ENCODE measurements at places on chromosomes 4 and X.

GRCh38 chr4:159937595-159937994, 834.7 kb downstream of the RAPGEF2 start:
- DNase-seq = no peak

DNA sequence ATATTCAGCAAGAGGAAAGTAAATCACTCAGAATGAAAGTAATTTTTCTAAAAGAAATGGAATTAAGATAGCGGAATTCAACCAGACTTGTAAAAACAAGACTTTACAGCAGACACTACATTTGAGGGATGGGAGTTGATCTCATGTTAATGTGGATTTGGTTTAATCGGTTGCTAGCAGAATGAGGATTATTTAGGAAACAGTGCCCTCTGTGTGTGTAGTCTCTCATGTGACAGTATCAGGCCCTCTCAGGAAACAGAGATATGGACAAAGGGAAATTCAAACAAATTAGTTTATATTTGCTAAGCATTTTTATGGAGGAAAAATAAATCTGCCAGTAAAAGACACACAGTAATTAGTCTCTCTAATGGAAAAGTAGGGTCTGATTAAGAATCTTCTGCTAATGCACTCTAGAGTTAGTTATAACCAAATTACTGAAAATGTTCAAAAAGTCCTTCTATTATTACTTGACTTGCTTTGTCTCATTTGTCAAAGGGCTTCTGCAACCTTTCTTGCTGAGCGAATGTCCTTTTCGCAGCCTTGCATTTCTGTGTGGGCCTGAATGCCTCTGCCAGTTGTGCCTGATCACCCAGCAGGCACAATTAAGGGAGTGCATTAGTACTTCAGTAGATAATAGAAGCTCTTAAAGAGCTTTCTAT, 1282.3 kb upstream of the TENM3 start:
- no peak for DNase-seq

DNA sequence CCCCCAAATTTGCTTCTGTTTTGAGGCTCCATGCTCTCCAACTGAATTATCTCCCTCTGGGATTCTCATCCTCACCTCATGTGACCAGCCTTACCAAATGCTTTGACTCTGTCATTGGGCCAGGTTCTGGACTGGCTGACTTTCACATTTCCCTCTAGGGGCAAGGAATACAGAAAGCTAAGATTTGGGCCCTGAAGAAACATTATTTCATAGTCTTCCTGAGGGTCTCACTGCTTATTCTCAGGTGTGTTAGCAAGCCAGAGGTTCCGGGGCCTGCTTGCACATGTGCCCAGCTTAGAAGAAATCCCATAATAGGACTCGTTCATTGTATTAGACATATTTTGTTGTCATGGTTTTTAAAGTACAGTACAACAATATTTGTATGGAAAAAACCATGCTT, 62.6 kb upstream of the TEX13D start:
- no peak for DNase-seq

- DNase-seq = no peak
Measured at GRCh38 chr4:108114503-108114902, 54.2 kb downstream of the LEF1 start.

DNA sequence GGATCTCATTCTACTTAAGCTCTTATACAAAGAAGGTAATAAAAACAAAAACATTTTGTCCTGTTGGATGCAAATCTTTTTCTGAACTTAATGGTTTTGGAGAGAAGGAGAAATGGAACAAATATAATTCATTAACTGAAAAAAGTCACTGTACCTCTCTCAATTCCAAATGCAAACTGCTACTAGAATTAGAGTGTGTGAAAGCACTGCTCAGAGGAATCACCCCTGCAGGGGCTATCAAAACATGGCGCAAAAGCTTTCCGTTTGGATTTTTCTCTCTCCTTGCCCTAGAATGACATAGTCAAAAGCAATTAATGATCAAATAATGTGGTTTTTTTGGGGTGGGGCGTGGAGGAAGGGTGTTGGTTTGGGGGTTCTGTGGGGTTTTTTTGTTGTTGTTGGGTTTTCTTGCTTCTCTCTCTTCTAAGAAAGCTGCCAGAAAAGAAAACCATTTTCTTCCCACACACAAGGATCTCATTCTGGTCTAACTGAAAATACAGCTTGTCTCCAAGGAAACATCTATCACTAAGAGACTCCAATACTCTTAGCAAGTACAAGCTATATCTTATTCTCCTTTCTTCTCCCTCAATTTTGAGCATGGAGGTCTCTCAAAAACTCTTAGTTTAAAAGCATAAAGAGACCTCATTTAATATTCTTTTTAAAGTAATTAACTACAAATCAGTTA, 41.6 kb downstream of the USP46 start:
- no peak for DNase-seq

- DNase-seq = peak; percentile 53
Measured at GRCh38 chr4:41209187-41209586, 5.2 kb downstream of the APBB2 start.

DNA sequence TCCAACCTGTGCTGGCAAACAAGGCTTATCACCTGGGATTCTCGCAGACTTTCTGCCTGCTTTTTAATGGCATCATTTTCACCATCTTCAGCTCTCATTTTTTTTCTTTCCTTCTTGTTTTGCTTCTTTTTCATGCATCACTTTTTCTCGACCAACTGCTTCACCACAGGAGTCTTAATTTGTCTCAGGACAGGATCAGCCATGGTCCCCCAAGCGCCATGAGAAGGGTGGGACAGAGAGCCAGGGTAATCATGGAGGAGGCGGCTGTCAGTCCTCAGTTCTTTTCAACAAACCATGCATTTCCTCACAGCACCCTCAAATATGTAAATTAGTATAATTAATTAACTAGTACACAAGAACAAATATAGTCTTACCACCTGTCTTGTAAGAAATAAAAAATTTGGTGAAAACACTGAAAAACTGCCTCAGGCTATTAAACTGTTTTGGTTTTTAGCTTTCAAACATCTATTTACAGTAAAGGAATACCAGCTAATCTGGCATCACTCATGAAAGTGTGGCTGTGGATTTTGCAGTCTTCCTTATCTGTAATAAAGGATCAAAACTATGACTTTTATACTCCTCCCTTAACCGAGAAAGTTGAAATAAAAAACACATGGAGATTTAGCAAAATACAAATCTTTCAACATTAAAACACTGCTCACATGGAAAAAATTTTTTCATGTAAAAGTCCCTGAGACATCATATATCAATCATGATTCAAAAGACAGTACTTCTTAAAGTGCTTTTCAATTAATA, 19.1 kb downstream of the EIF4E start:
- DNase-seq = no peak

DNA sequence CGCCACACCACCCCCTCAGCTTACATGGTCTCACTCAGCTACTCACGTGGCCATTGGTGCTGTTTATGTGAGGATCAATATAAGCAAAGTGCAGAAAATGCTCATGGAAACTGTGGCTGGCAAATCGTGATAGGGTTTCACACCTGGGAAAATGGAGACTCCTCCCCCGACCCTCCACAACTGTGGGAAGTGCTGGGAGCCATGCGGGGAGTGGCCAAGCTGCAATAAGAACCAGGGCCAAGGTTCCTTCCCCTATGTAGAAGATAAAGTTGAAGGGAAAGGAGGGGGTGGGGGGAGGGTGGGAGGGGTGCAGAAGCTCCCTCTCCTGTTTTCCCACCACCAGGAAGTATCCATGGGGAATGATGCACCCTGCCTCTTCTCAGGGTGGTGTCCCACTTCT, 145.5 kb upstream of the MAMLD1 start:
- DNase-seq = no peak

- DNase-seq = peak; percentile 21
Measured at GRCh38 chrX:135185795-135186443, 14.7 kb upstream of the CT55 start.

DNA sequence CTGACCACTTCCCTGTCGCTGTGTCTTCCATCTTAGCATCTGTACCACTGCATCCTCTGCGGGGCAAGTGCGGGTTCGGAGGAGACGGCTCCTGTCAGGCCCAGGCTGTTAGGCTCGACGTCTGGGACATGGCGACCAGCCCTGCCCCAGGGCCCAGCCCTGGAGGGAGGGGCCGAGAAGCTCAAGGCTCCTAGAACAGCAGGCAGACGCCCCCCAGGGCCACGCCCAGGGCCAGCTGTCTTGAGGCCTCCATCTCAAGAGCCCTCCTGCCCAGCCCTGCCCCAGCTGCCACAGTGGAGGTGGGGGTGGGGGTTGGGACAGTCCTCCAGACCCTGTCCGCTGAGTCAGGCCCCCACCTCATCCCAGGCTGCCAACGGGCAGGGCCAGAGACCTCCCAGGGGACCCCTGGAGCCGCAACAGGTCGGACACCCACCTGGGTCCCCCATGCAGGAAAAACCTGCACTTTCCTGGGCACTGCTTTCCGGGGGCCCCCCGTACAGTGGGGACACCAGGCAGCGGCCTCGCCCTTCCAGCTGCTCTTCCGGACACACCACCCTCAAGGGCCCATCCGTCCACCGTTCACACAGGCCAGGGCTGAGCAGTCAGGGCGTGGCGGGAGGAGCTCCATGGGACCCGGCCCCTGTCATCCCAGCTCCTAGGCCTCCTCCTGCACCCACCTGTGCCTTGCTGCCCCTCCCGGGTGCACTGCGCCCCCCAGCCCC, 83.1 kb downstream of the FAM53A start:
- DNase-seq = no peak

- no peak for DNase-seq
Measured at GRCh38 chr4:88448889-88449288, 8.0 kb upstream of the HERC5 start.

DNA sequence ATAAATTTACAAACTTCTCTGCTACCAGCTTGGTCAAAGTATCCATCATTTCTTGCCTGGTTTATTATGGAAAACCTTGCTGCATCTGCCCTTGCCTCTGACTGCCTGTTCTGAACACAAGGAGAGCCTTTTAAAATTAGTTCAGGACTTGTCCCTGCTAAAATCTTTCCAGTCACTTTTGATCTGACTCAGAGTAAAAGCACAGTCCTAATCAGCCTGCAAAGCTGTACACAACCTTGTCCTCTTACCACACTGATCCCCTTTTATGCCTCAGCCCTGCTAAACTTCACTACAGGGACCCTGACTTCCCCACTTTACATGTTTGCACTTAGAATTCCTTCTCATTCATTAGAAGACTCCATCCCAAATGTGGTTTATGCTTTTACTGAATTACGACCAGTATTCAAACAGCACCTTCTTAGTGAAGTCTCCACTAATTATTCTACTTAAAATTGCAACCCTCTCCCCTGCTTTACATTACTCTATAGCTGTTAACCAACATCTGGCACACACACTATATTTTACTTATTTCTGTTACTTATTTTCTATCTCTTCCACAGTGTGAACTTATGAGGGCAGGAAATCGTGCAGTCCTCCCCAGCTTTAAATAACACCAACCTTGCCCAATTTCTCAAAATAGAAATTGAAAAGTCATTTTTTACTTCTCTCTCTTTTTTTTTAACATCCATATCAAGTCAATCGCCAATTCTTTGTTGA, 6.3 kb downstream of the GABRA4 start:
- DNase-seq = no peak

- DNase-seq = peak; percentile 29
Measured at GRCh38 chrX:19670854-19671620, 155.7 kb upstream of the MAP3K15 start.

- DNase-seq = no peak
Measured at GRCh38 chr4:79872738-79873137, 200.3 kb downstream of the ANTXR2 start.

- DNase-seq = no peak
Measured at GRCh38 chrX:30577362-30577991, at the start of gene TASL. TSS of gene TASL (minus strand) at chrX:30577766. CDS start at chrX:30560355, 17,411 bp downstream.

GRCh38 chr4:67725981-67726380, 25.0 kb upstream of the UBA6 start:
- DNase-seq = no peak

- peak; percentile 68 for DNase-seq
Measured at GRCh38 chr4:56613101-56613862, 67.8 kb downstream of the HOPX start.

- no peak for DNase-seq
Measured at GRCh38 chrX:43973249-43974099, at the start of gene NDP. TSS of gene NDP (minus strand) at chrX:43973390. CDS start at chrX:43958645, 14,745 bp downstream.

- DNase-seq = no peak
Measured at GRCh38 chr4:22531311-22532019, 15.6 kb upstream of the ADGRA3 start.

GRCh38 chr4:16196482-16197393, 29.5 kb downstream of the TAPT1 start:
- peak; percentile 26 for DNase-seq

DNA sequence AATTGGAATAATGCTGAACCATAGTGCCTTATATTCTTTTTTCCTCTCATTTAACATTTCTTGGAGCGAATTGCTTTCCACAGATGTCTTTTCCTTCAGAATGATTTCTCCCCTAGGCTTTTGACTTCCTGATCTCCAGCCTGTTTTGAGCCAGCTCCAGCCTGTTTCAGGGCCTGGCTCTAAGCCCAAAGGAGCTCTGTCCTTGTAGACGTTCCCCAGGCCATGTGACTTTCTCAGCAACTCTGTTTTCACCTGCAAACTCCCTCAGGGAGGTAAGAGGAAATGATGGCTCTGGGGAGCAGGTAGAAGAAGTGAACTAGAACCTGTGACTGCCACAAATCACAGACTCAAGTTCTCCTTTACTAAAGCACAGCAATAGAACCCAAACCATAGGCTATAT, 89.1 kb downstream of the AKAP4 start:
- no peak for DNase-seq

Data from urothelium cell line (cell line).